ENCODE measurements at places on chromosomes 7 and 10. TPM values are rescaled to one million over a fixed set of nuclear protein-coding genes. Genes with fewer than 3 reads are reported as not detected.

Gene ARMS2
- polyA plus RNA-seq = not detected

Gene INPP5F
- polyA plus RNA-seq = 12.0 TPM

Gene ZNF800
- polyA plus RNA-seq = 51.9 TPM

Gene ANXA7
- 158 TPM for polyA plus RNA-seq

Gene CLDN3
- not detected for polyA plus RNA-seq

Gene ADRB1
- not detected for polyA plus RNA-seq

Gene STARD3NL
- polyA plus RNA-seq = 48.9 TPM

Gene SYCE1
- polyA plus RNA-seq = not detected

Gene LIPM
- not detected for polyA plus RNA-seq

Gene LAMB1
- polyA plus RNA-seq = not detected

Gene SRRT
- 79.7 TPM for polyA plus RNA-seq

Gene GPR22
- not detected for polyA plus RNA-seq

Gene CDHR1
- not detected for polyA plus RNA-seq

Gene CALHM1
- polyA plus RNA-seq = 1.4 TPM

Gene DPY19L1
- polyA plus RNA-seq = 1.1 TPM

Gene CDC14C
- polyA plus RNA-seq = not detected

Gene ZNF485
- polyA plus RNA-seq = 4.2 TPM

Gene TFEC
- polyA plus RNA-seq = 14.7 TPM

Gene ABCC2
- 0.33 TPM for polyA plus RNA-seq

Gene OR2A14
- not detected for polyA plus RNA-seq

Gene PRKCQ
- 1.7 TPM for polyA plus RNA-seq

Gene PTPRE
- 11.2 TPM for polyA plus RNA-seq

Gene ZNF25
- polyA plus RNA-seq = 3.2 TPM

Gene SSC4D
- not detected for polyA plus RNA-seq

Gene CFAP69
- polyA plus RNA-seq = 0.54 TPM

Gene HOGA1
- not detected for polyA plus RNA-seq

Measured in IgD-negative memory B cell (primary cell).